ENCODE measurements at places on chromosomes 13 and 19.

GRCh38 chr19:1725100-1726064 lies 27.9 kb upstream of the ONECUT3 start:
- peak; percentile 60 for DNase-seq

- no peak for DNase-seq
Measured at GRCh38 chr13:60152904-60153303, 10.8 kb downstream of the DIAPH3 start.

- DNase-seq, result no peak
Measured at GRCh38 chr13:75869981-75870380, 233.9 kb downstream of the LMO7 start.

DNA sequence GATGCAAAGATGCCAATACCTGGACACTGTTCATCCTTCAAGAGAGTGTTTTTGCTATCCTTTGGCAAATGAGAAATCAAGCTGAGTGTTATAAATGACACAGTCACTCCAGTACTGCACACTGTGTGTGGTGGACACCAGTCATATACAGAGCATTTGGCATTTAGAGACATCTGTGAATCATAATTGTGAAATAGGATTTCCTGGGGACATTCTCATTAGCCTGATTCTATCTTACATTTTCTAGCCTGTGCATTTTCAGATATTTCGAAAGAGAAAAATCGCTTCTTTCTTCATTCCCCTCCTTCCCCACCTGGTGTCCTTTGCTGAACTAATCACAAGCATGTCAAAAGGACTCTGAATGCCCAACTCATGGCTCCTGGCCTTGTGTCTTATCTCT lies 781.0 kb upstream of the ARGLU1 start:
- DNase-seq, result no peak

GRCh38 chr13:101945435-101945834 lies 456.4 kb downstream of the FGF14 start:
- DNase-seq, result no peak

- DNase-seq, result no peak
Measured at GRCh38 chr13:30920162-30920909, 12.1 kb upstream of the TEX26 start.

DNA sequence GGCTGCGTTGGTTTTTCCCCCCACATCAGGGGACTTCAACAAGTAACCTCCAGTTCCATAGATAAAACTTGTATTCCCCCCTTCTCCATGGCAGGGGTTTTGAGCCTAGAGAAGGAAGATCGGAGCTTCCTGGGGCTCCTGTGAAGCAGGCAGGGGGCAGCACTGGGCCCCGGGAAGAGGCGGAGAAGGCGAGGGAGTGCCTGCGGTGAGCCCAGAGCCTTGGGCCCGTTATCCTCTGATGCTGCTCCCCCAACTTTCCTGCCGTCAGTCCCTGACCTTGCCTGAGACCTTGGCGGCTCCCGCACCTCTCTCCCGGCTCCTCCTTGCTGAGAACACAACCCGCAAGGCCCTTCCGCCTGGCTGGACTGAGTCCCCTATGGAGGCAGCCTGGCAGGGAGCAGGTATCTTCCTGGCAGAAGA lies 2.5 kb downstream of the LIPE start:
- DNase-seq, result no peak

- DNase-seq, result no peak
Measured at GRCh38 chr13:29676941-29677452, 81.5 kb upstream of the SLC7A1 start.

DNA sequence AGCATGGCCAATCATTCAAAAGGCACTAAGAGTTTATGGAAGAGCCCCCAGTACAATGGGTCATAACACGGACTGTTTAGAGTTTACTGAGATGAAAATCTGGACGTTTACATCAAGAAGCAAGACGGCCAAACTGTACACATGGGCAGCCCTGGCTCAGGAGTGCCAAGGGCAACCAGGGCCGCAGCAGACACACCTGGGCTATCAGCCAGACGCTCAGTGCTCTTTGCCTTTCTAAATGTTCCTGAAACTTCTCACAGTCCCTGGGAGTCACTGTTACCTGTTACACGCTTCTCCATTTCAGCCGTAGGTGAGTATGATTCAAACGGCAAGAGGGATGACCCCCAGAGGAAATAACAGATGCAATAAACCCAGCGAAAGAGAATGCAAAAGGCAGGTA lies 64.5 kb downstream of the ABCC4 start:
- DNase-seq, result no peak

GRCh38 chr13:27572234-27572901 lies 48.0 kb downstream of the LNX2 start:
- no peak for DNase-seq

Data from stimulated activated naive CD8-positive, alpha-beta T cell treated with anti-CD3 and anti-CD28 coated beads, Interleukin-15, Interleukin-2, amounts not matched to agents 100 U/mL and 50 U/mL, for 24 hours (primary cell).